Stimulated activated CD8-positive, alpha-beta memory T cell treated with anti-CD3 and anti-CD28 coated beads, Interleukin-12 subunit alpha, Interleukin-12 subunit beta, amount 100 ng/mL, for 1 hour (primary cell): ENCODE measurements at places on chromosomes 7 and 10.

- DNase-seq: no peak
Observed at GRCh38 chr7:46011059-46011458, 90.0 kb upstream of the IGFBP3 start.

- DNase-seq: no peak
Observed at GRCh38 chr10:114379631-114380041, 24.7 kb downstream of the AFAP1L2 start.

- DNase-seq: no peak
Observed at GRCh38 chr7:101402081-101402779, 39.6 kb downstream of the COL26A1 start.

- DNase-seq: no peak
Observed at GRCh38 chr7:130878785-130879184, 144.8 kb upstream of the KLF14 start.

GRCh38 chr7:119514326-119514725 is 758.6 kb upstream of the KCND2 start:
- no peak for DNase-seq

- DNase-seq: no peak
Observed at GRCh38 chr10:17349717-17350116, 104.7 kb downstream of the ST8SIA6 start.

- no peak for DNase-seq
Observed at GRCh38 chr10:120789303-120790203, 61.6 kb upstream of the WDR11 start.
